ENCODE measurements at places on chromosomes 4 and X.

- no peak for DNase-seq
Observed at GRCh38 chrX:133461231-133461630, 45.9 kb upstream of the GPC4 start.

- no peak for DNase-seq
Observed at GRCh38 chrX:19924285-19924684, 36.9 kb upstream of the SH3KBP1 start.

- DNase-seq: no peak
Observed at GRCh38 chr4:156374069-156374468, 420.4 kb upstream of the CTSO start.

- DNase-seq: no peak
Observed at GRCh38 chrX:68440940-68441339, 7.6 kb upstream of the OPHN1 start.

- DNase-seq: no peak
Observed at GRCh38 chrX:142998447-142999198, 27.1 kb upstream of the SPANXN4 start.

DNA sequence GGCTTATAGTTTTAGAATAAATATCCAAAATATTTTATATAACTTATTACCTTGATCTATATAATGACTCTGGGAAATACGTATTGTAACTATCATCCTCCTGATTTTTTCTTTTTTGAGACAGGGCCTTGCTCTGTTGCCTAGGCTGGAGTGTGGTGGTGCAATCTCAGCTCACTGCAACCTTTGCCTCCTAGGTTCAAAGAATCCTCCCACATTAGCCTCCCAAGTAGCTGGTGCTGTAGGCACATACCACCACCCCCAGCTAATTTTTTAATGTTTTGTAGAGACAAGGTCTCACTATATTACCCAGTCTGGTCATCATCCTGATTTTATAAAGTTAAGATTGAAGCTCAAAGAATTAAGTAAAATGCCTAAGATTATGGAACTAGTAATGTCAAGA, 193.6 kb downstream of the SLC4A4 start:
- no peak for DNase-seq

DNA sequence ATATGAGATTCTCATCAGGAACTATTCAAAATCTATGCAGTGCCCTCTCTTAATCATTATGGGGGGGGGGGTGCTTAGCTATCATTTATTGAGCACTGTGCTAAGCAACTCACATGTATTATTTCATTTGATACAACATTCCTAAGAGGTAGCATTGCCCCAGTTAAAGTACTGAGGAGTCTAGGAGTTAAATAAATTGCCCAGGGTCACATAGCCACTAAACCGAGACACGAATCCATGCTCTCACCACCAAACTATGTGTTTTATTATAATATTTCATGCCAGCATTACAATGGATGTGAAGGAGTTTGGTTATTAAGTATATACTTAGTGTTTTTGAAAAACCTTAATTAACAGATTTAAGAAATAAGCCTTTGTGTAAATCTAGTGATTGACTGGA, 131.4 kb downstream of the CBR4 start:
- DNase-seq: no peak

- no peak for DNase-seq
Observed at GRCh38 chr4:76931087-76931486, 18.5 kb upstream of the SEPTIN11 start.

DNA sequence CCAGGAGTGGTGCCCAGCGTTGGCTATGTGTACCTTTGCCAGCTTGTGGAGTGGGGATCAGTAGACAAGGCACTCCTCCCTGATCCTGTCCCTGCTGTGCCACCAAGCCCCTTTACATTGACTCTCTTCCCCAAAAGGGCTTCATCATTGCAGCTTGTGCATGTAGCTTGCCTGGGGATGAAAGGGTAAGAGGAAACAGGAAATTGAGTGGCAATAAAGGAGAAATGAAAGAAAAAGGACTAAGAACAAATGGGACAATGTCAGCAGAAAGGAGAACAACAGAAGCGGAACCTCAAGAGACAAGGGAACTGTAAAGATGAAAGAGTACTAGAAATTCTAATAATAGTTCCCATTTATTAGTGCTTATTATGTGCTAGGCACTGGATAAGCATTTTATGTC, 8.7 kb upstream of the IL13RA1 start:
- DNase-seq: no peak

DNA sequence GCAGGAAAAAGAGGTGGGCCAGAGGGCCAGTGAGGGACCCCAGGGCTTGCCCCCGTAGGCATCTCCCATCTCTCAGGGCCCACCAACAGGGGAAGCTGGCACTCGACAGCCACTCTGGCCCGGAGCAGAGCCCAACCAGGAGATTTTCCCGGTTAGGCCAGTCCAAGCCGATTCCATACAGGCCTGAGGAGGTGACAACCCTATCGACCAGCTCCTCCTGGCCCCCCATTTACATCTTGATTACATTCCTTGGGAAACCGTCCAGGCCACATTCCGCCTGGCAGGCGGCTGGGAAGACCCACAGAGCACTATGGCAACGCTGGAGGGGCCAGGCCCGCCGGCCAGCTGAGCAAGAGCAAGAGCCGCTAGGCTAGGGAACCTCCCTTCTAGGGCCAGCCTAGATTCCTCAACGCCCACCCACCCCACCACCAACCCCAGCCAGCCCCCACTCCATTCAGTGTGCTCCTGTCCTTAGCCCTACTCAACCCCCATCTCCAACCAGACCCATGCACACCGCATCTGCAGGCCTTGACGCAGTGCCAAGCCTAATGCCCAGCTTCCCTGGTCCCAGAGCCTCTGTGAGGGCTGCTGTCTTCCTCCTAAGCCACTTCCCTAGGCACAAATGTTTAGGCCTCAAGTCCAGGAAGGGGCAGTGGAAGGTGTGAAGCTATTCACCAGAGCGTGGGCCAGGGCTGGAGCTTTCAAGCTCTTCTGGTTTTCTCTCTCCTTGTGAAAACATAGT, 161.2 kb downstream of the EFNB1 start:
- no peak for DNase-seq

- DNase-seq: no peak
Observed at GRCh38 chr4:125398263-125399002, 83.7 kb downstream of the FAT4 start.

GRCh38 chrX:47483306-47484268, 565 bp upstream of the ZNF41 start:
- no peak for DNase-seq

DNA sequence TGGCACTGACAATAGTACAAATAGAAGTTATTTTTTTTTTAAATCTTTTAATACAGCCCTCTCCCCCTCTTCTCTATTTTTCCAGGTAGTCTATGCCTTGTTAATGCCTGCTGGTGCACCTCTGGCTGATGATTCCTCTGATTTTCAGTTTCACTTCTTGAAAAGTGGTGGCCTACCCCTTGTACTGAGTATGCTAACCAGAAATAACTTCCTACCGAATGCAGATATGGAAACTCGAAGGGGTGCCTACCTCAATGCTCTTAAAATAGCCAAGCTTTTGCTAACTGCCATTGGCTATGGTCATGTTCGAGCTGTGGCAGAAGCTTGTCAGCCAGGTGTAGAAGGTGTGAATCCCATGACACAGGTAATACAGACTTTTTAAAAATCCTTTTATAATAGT, 99.1 kb downstream of the USP9X start:
- no peak for DNase-seq

DNA sequence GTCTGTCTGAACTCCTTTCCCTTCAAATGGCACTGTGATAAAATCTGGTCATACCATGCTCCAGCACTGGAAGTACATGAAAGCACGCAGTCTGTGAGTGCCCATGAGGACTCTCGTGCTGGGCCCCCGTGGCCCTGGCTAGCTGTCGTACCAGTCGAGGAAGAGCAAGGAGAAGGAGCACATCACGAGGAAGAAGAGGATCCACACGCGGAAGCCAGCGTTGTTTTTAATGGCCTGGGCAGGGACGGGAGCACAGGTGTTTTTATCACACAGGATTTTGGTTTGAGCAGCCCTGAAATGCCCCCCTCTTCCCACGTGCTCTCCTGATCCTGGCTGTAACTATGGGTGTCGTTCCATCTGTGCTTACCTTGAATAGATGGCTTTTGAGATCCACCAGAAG, 33.0 kb downstream of the NSG1 start:
- no peak for DNase-seq

DNA sequence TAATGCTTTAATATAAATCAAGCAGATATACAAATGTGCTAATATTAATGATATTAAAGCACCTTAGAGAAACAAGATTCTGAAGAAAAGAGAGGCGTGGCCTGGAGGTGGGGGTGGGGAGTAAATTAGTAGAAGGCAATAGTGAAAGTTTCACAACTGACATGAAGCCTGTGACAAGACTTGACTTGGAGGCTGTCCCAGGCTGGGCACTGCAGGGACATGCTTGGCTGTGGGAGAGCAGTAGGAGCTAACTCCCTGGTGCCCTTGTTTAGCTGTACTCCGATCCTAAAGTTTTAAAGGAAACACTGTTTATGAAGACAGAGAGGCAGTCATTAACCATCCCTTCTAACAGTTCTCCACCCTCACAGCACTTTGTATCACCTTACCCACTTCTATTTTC, 239.0 kb upstream of the MAB21L2 start:
- no peak for DNase-seq

- no peak for DNase-seq
Observed at GRCh38 chr4:114310296-114310925, 288.2 kb upstream of the UGT8 start.

DNA sequence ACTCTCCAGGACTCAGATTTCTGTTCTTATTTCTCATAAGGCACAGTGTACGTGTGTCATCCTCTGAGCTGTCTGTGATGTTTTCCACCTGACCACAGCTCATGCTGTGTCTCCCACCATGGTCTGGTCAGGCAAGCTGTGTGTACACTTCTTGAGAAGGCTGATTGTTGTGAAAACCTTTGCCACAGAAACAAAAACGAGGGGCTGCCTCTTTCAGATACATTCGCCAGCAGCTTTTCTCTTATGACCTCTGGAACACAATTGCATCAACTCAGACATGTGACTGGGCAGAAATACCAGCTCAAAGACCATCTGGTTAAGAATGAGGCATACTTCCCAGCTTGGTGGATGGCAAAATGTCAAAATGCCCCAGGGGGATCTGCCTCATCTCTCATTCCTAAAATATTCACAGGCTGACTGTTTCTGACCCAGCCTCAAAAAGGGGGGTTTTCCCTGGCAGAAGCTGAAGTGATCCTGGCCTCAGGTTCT, 46.1 kb downstream of the PGRMC2 start:
- DNase-seq: no peak

- DNase-seq: no peak
Observed at GRCh38 chr4:91373546-91373945, 930.2 kb upstream of the GRID2 start.

GRCh38 chr4:91113130-91113706, 986.0 kb downstream of the CCSER1 start:
- peak; percentile 16 for DNase-seq

- peak; percentile 72 for DNase-seq
Observed at GRCh38 chr4:81069706-81070331, 39.3 kb downstream of the BMP3 start.

- DNase-seq: no peak
Observed at GRCh38 chr4:2713337-2713736, 42.8 kb downstream of the TNIP2 start.

DNA sequence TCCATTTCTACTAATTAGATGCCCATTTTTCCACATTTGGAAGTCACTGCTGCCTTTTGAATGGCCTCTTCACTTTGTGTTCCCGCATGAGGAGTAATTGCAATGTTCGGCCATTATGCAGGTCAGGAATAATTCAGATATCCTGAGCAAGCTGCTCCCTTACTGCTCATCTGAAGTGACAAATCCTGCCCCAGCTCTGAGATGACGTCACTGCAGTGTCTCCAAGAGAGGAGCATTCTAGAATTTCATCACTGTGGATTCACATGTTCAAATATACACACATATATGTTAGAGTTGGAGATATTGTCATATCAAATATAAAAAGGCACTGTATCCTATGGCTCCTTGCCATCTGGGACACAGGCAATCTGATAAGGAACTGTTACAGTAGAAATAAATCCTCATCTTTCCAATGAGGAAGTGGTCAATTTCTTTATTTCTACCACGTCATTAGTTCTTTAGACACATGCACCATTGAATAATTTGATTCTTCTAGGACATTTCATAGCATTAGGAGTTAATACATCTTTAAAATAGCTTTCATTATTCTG, 706.9 kb upstream of the TENM3 start:
- DNase-seq: no peak

DNA sequence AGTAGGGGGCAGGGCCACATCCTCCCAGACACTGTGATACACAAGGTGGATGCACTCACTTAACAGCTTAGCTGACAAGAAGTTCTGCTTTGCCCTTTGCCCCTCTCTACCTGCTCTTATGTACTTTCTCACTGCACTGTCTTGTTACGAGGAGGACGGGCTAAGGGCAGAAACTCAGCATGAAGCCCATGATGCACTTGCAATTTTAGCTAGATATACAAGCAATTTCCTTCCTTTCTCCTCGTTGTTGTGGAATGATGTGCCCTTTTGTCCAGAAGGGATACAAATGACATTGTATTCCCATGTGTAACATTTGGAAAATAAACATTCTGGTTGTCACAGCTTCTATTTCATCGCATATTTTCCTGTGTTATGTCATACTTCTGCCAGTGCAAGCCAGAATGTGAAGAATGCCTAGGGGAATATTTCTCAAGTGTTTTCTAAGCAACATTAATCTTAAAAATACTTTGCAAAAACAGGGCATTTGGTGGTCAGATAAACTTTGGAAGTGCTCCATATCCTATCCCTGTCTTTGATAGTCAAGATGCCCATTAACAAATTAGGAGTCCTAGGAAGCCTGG, 47.2 kb downstream of the MAOA start:
- DNase-seq: no peak

GRCh38 chr4:106530821-106531220, 162.2 kb upstream of the GIMD1 start:
- no peak for DNase-seq

GRCh38 chrX:40389555-40389954, 191.2 kb upstream of the ATP6AP2 start:
- no peak for DNase-seq

DNA sequence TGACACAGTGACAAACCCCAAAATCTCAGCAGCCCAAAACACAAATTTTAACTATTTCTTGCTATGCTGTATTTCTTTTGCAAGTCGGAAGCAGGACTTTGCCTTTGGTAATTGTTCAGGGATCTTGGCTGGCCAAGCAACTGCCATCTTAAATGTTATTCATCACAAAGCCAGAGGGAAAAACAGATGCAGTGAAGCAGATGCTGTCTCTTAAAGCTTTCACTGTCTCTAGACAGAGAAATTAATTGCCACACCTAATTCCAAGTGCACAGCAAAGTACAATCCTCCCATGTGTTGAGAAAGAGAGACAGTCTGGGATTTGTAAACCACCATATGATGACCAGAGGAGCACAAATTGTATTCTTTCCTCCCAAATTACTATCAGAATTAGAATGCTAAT, 30.0 kb upstream of the GALNT7 start:
- no peak for DNase-seq

DNA sequence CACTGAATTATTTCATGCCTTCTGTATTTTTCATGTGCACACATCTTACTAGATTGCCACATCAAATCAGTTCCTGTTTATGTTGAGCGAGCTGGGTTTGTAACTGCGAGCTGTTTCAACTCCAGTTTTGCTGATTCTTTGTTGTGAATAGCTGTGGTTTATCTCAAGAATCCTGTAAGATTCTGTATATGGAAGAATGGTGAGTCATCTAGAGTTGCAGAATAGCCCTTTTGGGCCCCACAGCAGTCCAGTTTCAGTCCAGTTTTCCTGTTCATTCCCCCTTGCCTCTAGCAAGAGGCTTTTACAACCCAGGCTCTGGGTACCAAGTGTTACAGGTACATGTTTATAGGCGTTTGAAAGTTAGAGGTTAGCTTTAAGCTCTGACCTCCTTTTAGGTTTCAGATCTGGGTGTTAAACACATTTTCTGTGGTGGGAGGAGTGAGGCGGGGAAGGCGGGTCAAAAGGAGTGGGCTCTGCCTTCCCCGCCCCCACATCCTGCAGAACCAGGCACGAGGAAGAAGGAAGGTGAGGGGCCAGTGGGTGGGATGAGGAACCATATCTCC, 32.7 kb downstream of the TBC1D14 start:
- DNase-seq: peak; percentile 70
